ENCODE measurements at places on chromosomes 5 and 9. TPM values are rescaled to one million over a fixed set of nuclear protein-coding genes. Genes with fewer than 3 reads are reported as not detected.

Gene NPR3
- total RNA-seq, result 1.3 TPM

Gene GLIPR2
- 37.2 TPM for total RNA-seq

Gene IFNA21
- total RNA-seq, result not detected

Gene PIP5K1B
- total RNA-seq, result 0.19 TPM

Gene CDH18
- not detected for total RNA-seq

Gene TMEM174
- total RNA-seq, result not detected

Gene SPINK4
- not detected for total RNA-seq

Gene ANXA2R
- 5.4 TPM for total RNA-seq

Gene HTR1A
- total RNA-seq, result not detected

Gene TRIM7
- total RNA-seq, result 7.9 TPM

Gene SLC6A3
- total RNA-seq, result not detected

Gene IGFBPL1
- not detected for total RNA-seq

Gene SCGB3A2
- not detected for total RNA-seq

Gene GPR151
- total RNA-seq, result not detected

Gene UAP1L1
- 21.5 TPM for total RNA-seq

Gene C5orf22
- total RNA-seq, result 25.5 TPM

Gene MCTP1
- 171 TPM for total RNA-seq

Gene ARL14EPL
- 0.67 TPM for total RNA-seq

Gene FAM78A
- total RNA-seq, result 6.5 TPM

Gene SPAG8
- total RNA-seq, result not detected

Gene TARS1
- 220 TPM for total RNA-seq

Gene PCDHA10
- total RNA-seq, result 0.19 TPM

Gene KIAA1191
- 158 TPM for total RNA-seq

Gene NDST1
- 77.1 TPM for total RNA-seq

Gene EEIG1
- total RNA-seq, result 12.1 TPM

Gene TLX3
- not detected for total RNA-seq

Gene KCTD16
- 0.19 TPM for total RNA-seq

Gene FUT7
- not detected for total RNA-seq

Gene IFNB1
- not detected for total RNA-seq

Gene NOTCH1
- total RNA-seq, result 128 TPM

Gene TCF7
- total RNA-seq, result 0.29 TPM

Gene GMCL2
- not detected for total RNA-seq

Gene DNAJC18
- 8.7 TPM for total RNA-seq

Gene ZBTB34
- total RNA-seq, result 12.8 TPM

Gene POLK
- total RNA-seq, result 37.7 TPM

Gene KCNN2
- total RNA-seq, result 3.3 TPM

Gene NOXA1
- 2.0 TPM for total RNA-seq

Gene UNC13B
- 42.1 TPM for total RNA-seq

Gene PITX1
- total RNA-seq, result 0.10 TPM

Gene DOLPP1
- total RNA-seq, result 15.0 TPM

Gene ANKRD20A1
- total RNA-seq, result 0.98 TPM

Gene HAPLN1
- not detected for total RNA-seq

Gene SLF1
- 4.9 TPM for total RNA-seq

Gene VDAC1
- total RNA-seq, result 342 TPM

Gene HTR4
- total RNA-seq, result 0.10 TPM

Gene PROB1
- total RNA-seq, result 7.2 TPM

Gene NMUR2
- total RNA-seq, result not detected

Gene HSD17B3
- total RNA-seq, result not detected

Gene TMEM167A
- 49.3 TPM for total RNA-seq

Gene DOCK2
- 0.86 TPM for total RNA-seq

Gene PCDHGA10
- total RNA-seq, result 9.6 TPM

Gene SNCB
- total RNA-seq, result not detected

Gene TPRN
- total RNA-seq, result 9.9 TPM

Gene AOPEP
- total RNA-seq, result 32.0 TPM

Gene GRIN3A
- not detected for total RNA-seq
